ENCODE measurements at places on chromosomes 5 and 9.

DNA sequence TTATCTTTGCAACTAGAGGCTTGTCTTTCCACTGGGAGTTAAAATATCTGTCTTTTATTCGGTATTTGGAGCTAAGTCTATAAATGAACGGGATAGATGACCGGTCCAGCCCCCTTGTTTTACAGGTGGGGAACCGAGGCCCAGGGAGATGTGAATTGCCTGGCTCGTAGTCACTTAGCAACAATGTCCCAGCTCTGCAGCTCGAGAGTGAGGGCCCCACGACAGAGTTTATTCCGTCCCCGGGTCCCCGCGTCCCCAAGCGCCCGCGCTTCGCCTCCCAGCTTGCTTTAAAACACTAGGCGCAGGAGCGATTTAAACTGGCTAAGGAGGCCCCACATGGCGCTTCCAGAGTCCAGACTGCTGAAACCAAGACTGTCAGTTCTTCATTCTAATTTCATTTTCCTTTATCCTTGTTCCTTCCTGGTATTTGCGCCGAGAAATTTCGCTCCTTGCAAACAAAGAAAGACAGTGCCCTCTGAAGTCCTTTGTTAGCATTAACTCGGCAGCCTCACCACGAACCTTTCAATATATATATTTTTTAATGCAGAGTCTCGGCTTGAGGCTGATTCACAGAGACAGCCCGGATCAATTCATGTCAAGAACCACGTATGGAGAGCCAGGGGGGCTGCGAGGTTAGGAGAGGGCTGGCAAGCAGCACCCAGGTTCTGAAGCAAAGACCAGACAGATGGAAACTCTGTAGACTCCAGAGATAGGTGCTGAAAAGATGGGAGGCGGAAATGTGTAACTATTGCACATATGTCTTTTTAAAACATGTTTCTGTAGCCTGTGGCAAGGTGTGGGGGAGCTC, 1.4 kb upstream of the ENC1 start:
- DNase-seq: peak; percentile 44

DNA sequence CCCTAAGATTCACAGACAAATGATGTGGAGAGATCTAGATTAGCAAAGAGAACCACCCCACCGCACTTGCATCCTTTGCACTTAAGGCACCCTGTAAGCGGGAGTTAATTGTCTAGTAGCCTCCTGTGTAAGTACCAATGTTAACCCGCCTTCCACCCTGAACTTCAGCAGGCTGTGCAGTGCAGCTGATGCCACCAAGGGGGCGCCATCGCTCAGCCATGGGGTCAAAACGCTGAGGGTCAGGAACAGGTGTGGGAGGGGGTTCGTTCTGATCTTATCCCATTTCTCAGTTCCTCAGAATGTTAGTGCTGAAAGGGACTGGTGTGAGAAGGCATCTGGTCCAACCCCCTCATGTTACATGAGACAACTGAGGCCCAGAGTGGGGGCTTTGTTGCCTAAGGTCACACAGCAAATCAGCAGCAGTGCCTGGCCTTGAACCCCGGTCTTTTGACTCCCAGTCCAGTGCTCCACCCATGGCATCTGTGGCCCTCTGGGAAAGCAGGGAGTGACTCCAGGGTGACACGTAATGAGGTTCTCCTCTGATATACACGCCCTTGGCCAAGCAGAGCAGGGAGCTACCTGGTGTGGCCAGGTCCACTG, 57.3 kb downstream of the CYFIP2 start:
- no peak for DNase-seq

- DNase-seq: no peak
These were observed 292.7 kb upstream of the RASA1 start for GRCh38 chr5:86974955-86975354.

GRCh38 chr5:37319037-37319782, 51.7 kb downstream of the NUP155 start:
- DNase-seq: no peak

DNA sequence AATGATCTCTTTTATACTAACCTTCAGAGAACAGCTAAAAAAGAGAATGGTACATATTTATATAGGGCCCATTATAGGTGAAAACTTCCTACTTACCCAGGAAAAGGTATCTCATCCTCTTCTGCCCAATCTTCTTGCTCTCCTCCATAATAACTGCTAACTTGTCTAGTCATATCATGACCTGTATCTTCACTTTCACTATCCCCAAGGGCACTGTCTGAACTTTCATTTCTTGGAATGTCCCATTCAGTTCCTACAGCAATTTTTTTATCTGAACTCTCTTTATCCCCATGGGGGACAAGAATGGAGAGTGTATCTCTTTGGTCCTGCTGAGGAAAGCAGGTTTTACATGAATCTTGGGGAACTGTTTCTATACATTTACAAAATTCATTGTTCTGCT, 36.4 kb upstream of the RAPGEF6 start:
- no peak for DNase-seq

DNA sequence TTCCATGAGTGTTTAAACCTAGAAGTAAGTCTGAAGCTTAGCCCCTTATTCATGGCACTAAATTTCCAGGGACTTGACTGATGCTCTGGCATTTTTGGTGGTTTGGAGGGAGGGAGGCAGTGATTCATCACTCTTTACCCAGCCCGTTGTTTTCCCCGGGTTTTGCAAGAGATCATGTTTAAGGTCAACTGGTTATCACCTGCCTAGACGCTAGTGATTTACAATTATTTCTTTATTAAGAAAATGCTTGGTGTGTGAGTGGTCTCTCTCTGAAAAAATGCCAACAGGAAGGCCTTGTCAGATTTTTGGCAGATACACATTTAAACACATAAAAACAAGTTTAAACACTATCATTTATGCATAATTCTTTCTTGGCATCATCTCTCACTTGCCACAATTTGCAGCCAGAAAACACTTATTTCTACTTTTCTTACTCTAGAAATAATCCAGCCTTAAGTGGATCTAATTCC, 737.9 kb upstream of the ZNF608 start:
- DNase-seq: no peak

- DNase-seq: no peak
These were observed 767.9 kb upstream of the CTNND2 start for GRCh38 chr5:12672141-12672540.

GRCh38 chr5:57725658-57726504, 243.3 kb upstream of the ACTBL2 start:
- no peak for DNase-seq

- DNase-seq: no peak
These were observed 82.6 kb upstream of the FST start for GRCh38 chr5:53397845-53398244.

DNA sequence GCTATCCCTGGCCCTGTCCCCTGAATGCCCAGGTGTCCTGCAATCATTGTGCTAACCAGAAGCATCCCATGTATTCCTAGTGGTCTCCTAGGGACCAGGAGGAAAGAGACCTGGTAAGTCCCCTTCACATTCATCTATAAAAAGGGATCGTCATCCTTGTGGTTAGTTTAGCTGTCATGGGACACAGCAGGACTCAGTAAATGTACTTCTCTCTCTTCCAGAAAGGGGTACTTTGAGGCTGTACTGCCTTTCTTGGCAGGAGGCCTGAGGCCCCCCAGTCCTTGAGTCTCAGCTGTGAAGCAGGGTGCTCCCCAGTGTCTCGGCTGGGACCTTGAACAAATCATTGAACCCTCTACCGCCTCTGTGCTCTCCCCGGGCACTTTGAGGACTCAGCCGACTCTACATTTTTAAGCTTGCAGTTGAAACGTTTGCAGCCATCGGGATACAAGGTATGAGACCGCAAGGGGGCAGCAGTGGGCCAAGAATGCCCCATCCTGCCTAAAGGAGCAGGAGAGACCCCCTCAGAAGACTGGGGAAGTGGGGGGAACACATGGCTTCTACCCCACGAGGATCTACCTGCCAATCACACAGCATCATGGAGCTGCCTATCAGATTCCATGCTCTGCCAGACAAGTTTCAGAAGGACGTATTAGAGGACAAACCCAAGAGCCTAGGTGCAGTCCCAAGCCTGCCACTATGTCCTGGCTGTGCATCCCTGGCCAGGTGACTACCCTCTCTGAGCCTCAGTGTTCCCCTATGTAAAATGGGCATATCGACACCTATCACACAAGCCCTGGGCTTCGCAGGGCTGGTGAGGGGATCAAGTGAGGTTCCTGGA, 2.4 kb upstream of the PHYKPL start:
- peak; percentile 80 for DNase-seq

DNA sequence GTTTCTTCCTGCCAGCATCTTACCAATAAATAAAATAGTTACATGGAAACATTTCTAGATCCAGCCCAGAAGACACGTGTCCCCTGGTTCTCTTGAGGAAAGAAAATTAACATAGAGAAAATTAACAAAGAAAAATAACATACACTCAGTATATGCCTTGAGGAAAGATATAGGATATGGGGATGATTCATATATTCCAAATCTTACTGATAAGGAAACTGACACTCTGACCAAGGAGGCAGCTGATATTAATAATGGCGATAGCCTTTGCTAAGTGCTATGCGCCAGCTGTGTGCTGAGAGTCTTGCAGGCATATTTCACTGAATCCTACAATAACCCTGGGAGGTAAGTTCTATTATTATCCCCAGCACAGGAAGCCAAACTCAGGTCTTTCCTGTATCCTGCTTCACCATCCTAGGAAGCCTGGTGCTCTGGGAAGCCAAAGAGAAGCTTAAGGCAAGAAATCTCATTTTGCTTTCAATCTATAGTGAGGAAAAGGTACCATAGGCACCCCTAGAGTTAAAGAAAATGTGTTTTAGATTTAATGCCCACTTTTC, 302.7 kb upstream of the NREP start:
- DNase-seq: no peak

- DNase-seq: no peak
These were observed 1055.9 kb downstream of the NR2F1-AS1 start for GRCh38 chr5:92525131-92525530.

DNA sequence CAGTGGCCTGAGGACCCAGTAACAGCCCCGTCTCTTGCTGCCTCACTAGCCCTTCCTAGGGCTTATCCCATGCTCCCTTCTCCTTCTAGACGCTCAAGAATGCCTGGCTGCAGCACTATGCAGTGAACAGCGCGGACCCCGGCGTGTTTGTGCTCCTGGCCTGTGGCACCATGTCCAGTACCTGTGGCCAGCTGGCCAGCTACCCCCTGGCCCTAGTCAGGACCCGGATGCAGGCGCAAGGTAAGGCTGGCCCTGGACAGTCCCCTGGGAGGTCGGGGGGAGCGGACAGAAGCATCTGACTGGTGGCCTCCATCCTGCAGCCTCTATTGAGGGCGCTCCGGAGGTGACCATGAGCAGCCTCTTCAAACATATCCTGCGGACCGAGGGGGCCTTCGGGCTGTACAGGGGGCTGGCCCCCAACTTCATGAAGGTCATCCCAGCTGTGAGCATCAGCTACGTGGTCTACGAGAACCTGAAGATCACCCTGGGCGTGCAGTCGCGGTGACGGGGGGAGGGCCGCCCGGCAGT, 20.5 kb downstream of the PTGES2 start:
- no peak for DNase-seq

GRCh38 chr9:74498621-74499095, 1.5 kb downstream of the RORB start:
- peak; percentile 31 for DNase-seq

Measured in neuronal stem cell (in vitro differentiated cells).